ENCODE measurements at places on chromosomes 16 and 17.
A peak's percentile ranks its signal among the peaks of the same experiment; 100 is the strongest.

- no peak overlapping the region for H3K27ac ChIP-seq
- no peak for DNase-seq
- no peaks in the 10 kb centered on the region for H3K4me1 ChIP-seq
- no peaks in the 10 kb centered on the region for H3K36me3 ChIP-seq
- no peaks in the 10 kb centered on the region for H3K27me3 ChIP-seq
Observed at GRCh38 chr17:69173118-69173517, 31.4 kb upstream of the ABCA6 start.

- no peaks in the 10 kb centered on the region for H3K36me3 ChIP-seq
- no peak overlapping the region for H3K4me3 ChIP-seq
- DNase-seq = no peak
- H3K27ac ChIP-seq = no peak overlapping the region
Observed at GRCh38 chr16:85046931-85047866, 19.6 kb downstream of the KIAA0513 start.

GRCh38 chr17:44487170-44487569 lies 16.0 kb downstream of the GPATCH8 start:
- H3K4me1 ChIP-seq = no peaks in the 10 kb centered on the region
- no peak overlapping the region for H3K27ac ChIP-seq
- no peak overlapping the region for H3K4me3 ChIP-seq
- no peaks in the 10 kb centered on the region for H3K36me3 ChIP-seq
- H3K27me3 ChIP-seq = no peaks in the 10 kb centered on the region
- DNase-seq = no peak

DNA sequence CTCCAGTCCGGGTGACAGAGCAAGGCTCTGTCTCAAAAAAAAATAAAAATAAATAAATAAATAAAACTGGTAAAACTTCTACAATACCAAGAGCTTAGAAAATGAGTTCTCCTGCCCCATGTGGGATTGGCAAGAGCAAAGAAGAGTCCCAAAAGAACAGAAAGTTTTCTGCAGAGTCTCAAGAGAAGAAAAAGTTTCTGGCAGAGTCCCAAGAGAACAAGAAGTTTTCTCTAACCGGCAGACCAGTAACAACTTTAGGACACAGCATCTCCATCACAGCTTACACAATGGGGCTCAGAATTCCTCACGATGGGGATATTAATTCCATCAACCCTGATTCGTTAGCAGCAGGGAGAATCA lies 1.1 kb downstream of the SLC39A11 start:
- DNase-seq = no peak
- H3K27ac ChIP-seq = no peak overlapping the region
- no peaks in the 10 kb centered on the region for H3K36me3 ChIP-seq
- H3K4me3 ChIP-seq = peak overlapping the region; percentile 58

DNA sequence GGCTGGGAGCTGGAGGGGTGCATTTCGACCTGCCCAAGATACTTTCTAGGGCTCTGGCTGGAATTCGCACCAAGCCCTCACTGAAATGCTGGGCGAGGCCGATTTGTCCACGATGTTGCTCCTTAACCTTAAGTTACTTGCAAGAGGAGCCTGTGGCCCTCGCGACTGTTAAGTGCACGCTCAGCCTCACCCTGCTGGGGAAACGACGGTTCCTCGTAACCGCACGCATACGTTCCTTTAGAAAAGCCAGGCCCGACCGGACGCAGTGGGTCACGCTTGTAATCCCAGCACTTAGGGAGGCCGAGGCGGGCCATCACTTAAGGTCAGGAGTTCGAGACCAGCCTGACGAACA lies 607 bp upstream of the NCOR1 start:
- peaks cover 8% of the 10 kb centered on the region for H3K4me1 ChIP-seq
- H3K4me3 ChIP-seq = peak overlapping the region; percentile 98
- H3K27ac ChIP-seq = peak overlapping the region; percentile 94
- H3K27me3 ChIP-seq = no peaks in the 10 kb centered on the region
- no peaks in the 10 kb centered on the region for H3K36me3 ChIP-seq

GRCh38 chr17:11608396-11608795 lies 10.1 kb downstream of the DNAH9 start:
- no peaks in the 10 kb centered on the region for H3K27me3 ChIP-seq
- H3K4me1 ChIP-seq = peaks cover 8% of the 10 kb centered on the region
- H3K36me3 ChIP-seq = no peaks in the 10 kb centered on the region
- no peak overlapping the region for H3K27ac ChIP-seq

DNA sequence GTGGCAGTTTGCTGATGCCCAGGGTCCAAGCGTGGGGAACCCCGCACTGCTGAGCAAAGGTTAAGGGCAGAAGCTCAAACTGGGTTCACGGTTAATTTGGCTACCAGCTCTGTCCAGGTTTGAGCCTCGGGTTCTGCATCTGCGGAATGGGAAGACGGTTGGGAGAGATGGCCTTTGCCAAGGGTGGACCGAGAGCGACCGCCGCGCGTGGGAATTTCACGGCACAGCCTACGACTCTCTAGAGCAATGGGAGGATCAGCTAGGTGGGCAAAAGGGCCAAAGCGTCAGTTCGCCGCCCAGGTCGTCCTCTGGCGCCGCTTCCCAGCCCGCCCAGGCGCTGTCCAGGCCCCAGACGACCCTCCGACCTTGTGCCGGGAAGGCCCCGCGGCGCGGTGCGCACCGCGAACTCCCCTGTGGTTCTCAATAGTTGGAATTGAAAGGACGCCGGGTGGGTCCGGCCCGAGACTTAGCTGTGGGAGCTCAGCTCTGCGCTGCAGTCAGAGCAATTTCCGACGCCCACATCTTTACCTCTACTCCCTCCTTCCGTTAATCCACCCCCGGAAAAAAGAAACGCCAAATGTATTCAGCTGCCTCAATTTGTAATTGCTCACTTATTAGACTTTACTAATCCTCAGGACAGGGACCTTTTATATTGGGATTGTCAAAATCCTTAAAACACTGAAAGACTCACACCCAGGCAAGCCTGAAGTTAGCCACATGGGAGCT lies 2.5 kb upstream of the HS3ST3B1 start:
- no peaks in the 10 kb centered on the region for H3K36me3 ChIP-seq
- H3K4me1 ChIP-seq = peaks cover 9% of the 10 kb centered on the region
- peak overlapping the region; percentile 49 for H3K4me3 ChIP-seq

DNA sequence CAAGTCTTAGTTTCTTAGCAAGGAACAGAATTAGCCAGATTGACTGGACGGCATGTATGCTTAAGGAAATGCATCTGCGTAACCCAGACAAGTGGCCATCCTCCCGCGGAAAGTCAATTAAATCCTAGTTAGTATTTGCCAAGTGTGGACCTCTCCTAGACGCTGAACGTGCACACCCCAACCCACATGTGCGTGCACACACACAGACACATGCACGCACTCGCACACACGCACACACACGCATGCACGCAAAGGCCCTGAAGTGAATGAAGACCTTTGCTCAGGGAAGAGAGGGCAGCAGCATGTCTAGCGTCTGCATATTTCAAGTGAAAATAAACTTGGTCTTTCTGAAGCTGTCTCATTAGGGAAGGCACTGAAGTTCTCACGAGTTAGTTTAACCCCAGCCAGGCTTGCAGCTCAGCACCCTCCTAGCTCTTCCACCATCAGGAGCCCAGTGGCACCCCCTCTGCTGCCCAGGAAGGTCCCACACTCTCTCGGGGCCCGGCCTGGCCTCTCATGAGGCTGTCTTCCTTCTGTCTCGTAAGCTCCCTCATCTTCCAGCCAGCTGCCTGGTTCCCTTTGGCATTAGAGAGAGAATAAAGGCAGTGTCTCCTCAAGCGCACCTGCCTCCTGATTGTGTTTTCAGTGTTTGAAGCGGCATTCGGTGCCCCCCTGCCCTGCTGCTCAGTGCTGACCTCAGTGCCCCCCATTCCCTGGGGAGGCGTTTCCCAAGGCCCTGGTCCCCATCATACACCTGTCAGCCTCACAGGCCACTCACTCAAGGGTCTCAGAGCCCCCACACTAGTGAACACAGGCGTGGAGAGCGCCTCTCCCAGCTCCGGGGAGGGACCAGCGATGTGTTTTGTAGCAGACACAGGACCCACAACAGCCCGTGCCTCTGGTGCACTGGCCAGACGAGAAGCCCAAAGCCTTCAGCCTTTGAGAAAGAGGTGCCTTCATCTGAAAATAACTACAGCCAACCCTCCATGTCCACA lies 52.2 kb upstream of the CHMP6 start:
- no peak for DNase-seq
- peaks cover 13% of the 10 kb centered on the region for H3K36me3 ChIP-seq
- no peak overlapping the region for H3K4me3 ChIP-seq
- no peak overlapping the region for H3K27ac ChIP-seq
- H3K4me1 ChIP-seq = peaks cover 27% of the 10 kb centered on the region

DNA sequence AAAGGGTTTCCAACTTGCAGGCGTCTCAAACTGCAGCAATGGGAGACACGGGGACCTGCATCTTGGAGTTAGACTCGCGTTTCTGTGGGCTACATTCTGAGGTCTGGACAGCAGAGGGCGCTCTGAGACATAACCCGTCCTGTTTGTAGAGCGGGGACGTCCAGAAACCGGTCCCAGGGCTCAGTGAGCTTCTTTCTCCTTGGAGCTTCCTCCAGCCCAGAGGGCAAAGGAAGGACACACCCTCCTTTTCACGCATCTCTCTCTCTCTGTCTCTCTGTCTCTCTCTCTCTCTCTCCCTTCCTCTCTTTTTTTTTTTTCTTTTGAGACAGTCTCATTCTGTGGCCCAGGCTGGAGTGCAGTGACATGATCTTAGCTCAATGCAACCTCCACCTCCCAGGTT lies 19.8 kb downstream of the COX4I1 start:
- H3K4me1 ChIP-seq = no peaks in the 10 kb centered on the region
- no peak overlapping the region for H3K27ac ChIP-seq
- no peaks in the 10 kb centered on the region for H3K36me3 ChIP-seq
- no peak overlapping the region for H3K4me3 ChIP-seq
- DNase-seq = peak; percentile 87

DNA sequence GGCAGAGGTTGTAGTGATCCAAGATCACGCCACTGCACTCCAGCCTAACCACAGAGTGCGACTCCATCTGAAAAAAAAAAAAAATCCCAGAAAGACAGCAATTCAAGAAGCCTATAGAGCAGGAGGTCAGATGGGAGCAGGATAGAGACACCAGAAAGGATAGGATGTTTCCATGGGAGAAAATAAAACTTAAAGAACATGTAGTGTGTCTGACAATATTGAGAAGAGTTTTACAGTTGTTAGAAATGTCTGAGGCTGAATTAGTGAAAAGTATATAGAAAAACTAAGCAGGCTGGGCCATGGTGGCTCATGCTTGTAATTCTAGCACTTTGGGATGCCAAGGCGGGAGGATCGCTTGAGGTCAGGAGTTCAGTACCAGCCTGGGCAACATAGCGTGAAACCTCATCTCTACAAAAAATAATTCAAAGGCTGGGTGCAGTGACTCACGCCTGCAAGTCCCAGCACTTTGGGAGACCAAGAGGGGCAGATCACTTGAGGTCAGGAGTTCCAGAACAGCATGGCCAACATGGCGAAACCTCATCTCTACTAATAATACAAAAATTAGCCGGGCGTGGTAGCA lies 15.3 kb upstream of the TRIM37 start:
- DNase-seq = no peak
- no peaks in the 10 kb centered on the region for H3K27me3 ChIP-seq
- H3K36me3 ChIP-seq = peaks cover 89% of the 10 kb centered on the region
- H3K4me3 ChIP-seq = no peak overlapping the region
- no peaks in the 10 kb centered on the region for H3K4me1 ChIP-seq

- no peaks in the 10 kb centered on the region for H3K36me3 ChIP-seq
- H3K4me1 ChIP-seq = peaks cover 2% of the 10 kb centered on the region
- H3K27ac ChIP-seq = no peak overlapping the region
- no peak for DNase-seq
Observed at GRCh38 chr17:51795401-51795800, 363.1 kb downstream of the CA10 start.

DNA sequence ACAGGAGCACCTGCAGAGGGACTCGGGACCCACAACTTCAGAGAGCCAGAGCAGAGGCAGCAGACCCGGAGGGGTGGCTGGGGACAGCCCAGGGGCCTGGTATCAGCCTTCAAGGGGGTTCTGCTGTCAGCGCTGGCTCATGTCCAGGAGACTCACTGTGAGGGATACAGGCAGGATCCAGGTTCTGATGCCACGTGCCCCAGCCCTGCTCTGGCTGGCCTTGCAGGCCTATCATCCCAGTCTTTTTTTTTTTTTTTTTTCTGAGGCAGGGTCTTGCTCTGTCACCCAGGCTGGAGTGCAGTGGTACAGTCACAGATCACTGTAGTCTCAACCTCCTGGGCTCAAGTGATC lies 9.0 kb upstream of the MTSS2 start:
- DNase-seq = no peak
- H3K27ac ChIP-seq = peak overlapping the region; percentile 3
- peaks cover 42% of the 10 kb centered on the region for H3K4me1 ChIP-seq
- H3K36me3 ChIP-seq = peaks cover 3% of the 10 kb centered on the region

- H3K36me3 ChIP-seq = no peaks in the 10 kb centered on the region
- no peaks in the 10 kb centered on the region for H3K27me3 ChIP-seq
- no peak overlapping the region for H3K27ac ChIP-seq
- peaks cover 28% of the 10 kb centered on the region for H3K4me1 ChIP-seq
- H3K4me3 ChIP-seq = no peak overlapping the region
- DNase-seq = no peak
Observed at GRCh38 chr16:50202926-50203624, 50.0 kb downstream of the TENT4B start.

- DNase-seq = no peak
- H3K4me3 ChIP-seq = no peak overlapping the region
- H3K27ac ChIP-seq = no peak overlapping the region
- no peaks in the 10 kb centered on the region for H3K27me3 ChIP-seq
- H3K4me1 ChIP-seq = no peaks in the 10 kb centered on the region
Observed at GRCh38 chr16:64791756-64792155, 330.1 kb downstream of the CDH11 start.

- H3K36me3 ChIP-seq = peaks cover 18% of the 10 kb centered on the region
- peaks cover 52% of the 10 kb centered on the region for H3K4me1 ChIP-seq
- H3K27me3 ChIP-seq = no peaks in the 10 kb centered on the region
- H3K4me3 ChIP-seq = no peak overlapping the region
- no peak overlapping the region for H3K27ac ChIP-seq
Observed at GRCh38 chr17:57920916-57921703, 34.1 kb downstream of the CUEDC1 start.

- H3K36me3 ChIP-seq = no peaks in the 10 kb centered on the region
- no peaks in the 10 kb centered on the region for H3K4me1 ChIP-seq
- DNase-seq = no peak
Observed at GRCh38 chr16:51056331-51056730, 94.7 kb downstream of the SALL1 start.

- no peaks in the 10 kb centered on the region for H3K4me1 ChIP-seq
- DNase-seq = no peak
- H3K4me3 ChIP-seq = no peak overlapping the region
- H3K27me3 ChIP-seq = no peaks in the 10 kb centered on the region
Observed at GRCh38 chr17:80248894-80249710, 11.6 kb upstream of the RNF213 start.

GRCh38 chr17:6674586-6674985 lies 23.0 kb downstream of the C17orf100 start:
- peaks cover 24% of the 10 kb centered on the region for H3K27me3 ChIP-seq
- no peak overlapping the region for H3K27ac ChIP-seq
- DNase-seq = no peak

GRCh38 chr17:63698381-63698885 lies 1.5 kb downstream of the LIMD2 start:
- H3K4me1 ChIP-seq = peaks cover 2% of the 10 kb centered on the region
- no peak overlapping the region for H3K27ac ChIP-seq
- H3K4me3 ChIP-seq = peak overlapping the region; percentile 59
- peaks cover 7% of the 10 kb centered on the region for H3K27me3 ChIP-seq
- H3K36me3 ChIP-seq = peaks cover 66% of the 10 kb centered on the region
- no peak for DNase-seq

- H3K4me1 ChIP-seq = no peaks in the 10 kb centered on the region
- H3K27ac ChIP-seq = no peak overlapping the region
- H3K4me3 ChIP-seq = no peak overlapping the region
Observed at GRCh38 chr17:17001874-17002520, 30.1 kb upstream of the TNFRSF13B start.

GRCh38 chr16:12801511-12802042 lies 2.1 kb downstream of the CPPED1 start:
- no peaks in the 10 kb centered on the region for H3K4me1 ChIP-seq
- H3K4me3 ChIP-seq = no peak overlapping the region
- DNase-seq = no peak
- H3K27ac ChIP-seq = no peak overlapping the region
- no peaks in the 10 kb centered on the region for H3K36me3 ChIP-seq
- no peaks in the 10 kb centered on the region for H3K27me3 ChIP-seq

All from neuronal stem cell (in vitro differentiated cells).